ENCODE measurements at places on chromosomes 1 and 21.

GRCh38 chr1:37474046-37474696 lies at the start of gene ZC3H12A:
Gene ZC3H12A (plus strand): TSS chr1:37474580. CDS start chr1:37475497, 917 bp downstream.
- DNase-seq, result peak; percentile 92

DNA sequence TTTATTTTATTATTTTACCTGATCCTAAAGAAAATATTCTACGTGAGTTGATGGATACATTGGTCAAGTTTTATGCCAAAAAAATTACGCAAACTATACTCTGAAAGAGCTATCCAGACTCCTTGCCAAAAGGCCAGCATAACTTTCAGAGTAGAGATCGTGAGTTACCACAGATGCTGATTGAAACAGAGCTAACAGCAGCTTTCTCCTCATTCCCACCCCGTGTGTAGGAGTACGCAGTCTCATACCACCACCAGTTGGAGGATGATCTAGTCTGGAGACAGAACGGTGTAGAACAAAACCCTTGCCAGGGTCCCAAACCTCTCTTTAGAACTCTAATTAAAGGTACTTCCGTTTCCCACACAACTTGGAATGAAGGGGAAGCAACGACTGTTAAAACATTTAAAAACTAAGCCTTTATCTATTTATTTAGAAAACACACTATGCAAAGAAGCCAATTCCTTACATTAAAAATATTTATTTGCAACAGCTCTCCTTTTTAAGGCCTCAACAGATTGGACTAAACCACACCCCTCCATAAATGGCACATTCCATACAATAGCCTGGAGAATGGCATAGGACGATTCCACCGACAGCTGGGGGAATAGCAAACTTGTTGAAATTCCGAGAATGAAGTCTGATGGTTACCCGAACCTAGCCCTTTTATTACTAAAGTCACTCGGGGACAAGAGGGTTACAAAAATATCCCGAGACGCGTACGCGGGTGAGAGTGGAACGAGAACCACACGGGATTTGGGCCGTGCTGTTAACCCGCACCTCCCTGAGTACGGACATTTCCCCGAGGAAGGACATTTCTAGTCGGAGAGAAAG lies 1.4 kb downstream of the NUCKS1 start:
- DNase-seq, result peak; percentile 51

DNA sequence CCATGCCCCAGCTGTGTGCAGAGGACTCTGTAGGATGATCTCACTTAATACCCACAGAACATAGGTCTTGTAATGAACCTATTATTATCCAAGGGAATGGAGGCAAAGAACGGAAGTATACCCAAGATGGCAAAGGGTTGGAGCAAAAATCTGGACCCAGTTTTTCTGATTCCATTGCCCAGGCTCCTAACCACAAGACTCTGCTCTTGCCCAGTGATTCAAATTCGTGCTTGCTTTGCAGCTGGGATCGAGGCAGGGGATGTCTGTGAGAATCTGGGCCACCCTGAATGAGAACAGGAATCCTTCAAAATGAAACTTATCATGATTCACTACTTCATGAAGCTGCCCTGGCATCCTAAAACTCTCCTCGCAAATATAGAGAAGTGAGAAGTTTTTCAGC lies 97.5 kb upstream of the KCNJ6 start:
- no peak for DNase-seq

DNA sequence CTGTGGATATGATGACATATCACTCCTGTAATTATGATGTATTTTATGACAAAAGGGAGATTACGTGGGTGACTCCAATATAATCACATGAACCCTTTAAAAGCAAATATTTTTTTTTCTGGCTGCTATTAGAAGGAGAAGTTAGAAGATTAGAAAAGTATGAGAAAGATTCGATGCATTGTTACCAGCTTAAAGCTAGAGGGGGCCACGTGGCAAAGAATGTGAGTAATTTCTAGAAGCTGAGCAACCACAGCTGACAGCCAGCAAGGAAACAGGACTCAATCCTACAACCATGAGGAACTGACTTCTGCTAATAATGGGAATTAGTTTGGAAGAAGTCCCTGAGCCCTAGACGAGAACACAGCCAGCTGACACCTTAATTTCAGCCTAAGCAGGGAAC lies 56.3 kb upstream of the C1orf87 start:
- no peak for DNase-seq

DNA sequence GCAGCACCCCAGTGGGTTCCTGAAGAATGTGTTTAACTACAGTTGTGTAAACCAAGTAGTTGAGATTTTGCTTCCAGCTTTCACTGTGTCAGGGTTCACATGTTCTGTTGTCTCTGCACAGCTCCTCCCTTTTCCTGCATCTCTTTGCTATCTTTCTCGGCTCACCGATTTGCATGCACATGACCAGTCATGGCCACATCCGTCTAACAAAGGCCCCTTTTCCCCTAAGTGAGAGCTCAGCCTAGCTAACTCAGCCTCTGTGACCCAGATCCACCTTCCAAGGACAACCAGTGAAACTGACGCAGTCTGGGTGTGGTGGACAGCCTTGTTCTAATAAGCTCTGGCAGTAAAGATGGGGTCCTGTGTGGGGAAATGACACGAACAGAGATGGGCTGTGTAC lies 101.1 kb downstream of the ZP4 start:
- no peak for DNase-seq

- no peak for DNase-seq
Measured at GRCh38 chr1:32766328-32766972, 50.7 kb downstream of the YARS1 start.

Measured in activated CD8-positive, alpha-beta memory T cell treated with anti-CD3 and anti-CD28 coated beads, Interleukin-2, amount 10 ng/mL, durations not matched to agents 7 days and 5 days (primary cell).